ENCODE measurements at places on chromosomes 7 and 10.
A peak's percentile ranks its signal among the peaks of the same experiment; 100 is the strongest.

DNA sequence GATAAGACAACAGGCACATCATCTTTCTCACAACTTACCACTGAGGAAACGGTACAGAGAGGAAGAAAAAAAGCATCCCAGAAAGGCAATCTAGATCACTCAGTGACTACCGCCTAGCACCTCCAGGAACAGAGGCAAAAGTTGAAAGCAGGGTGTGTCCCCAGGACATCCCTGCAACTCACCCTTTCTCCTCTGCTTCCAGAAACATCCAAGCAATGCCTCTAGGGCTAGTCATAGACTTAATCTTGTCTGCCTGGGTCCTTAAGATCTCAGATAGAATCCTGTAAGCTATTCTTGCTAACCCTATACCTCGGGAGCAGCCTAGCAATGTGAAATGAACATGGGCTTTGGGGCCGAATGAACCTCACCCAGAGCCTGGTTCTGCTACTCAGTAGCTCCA, 18.8 kb upstream of the PDCD4 start:
- DNase-seq, result no peak

- DNase-seq, result no peak
These were observed 1.9 kb downstream of the TTYH3 start for GRCh38 chr7:2633538-2634266.

DNA sequence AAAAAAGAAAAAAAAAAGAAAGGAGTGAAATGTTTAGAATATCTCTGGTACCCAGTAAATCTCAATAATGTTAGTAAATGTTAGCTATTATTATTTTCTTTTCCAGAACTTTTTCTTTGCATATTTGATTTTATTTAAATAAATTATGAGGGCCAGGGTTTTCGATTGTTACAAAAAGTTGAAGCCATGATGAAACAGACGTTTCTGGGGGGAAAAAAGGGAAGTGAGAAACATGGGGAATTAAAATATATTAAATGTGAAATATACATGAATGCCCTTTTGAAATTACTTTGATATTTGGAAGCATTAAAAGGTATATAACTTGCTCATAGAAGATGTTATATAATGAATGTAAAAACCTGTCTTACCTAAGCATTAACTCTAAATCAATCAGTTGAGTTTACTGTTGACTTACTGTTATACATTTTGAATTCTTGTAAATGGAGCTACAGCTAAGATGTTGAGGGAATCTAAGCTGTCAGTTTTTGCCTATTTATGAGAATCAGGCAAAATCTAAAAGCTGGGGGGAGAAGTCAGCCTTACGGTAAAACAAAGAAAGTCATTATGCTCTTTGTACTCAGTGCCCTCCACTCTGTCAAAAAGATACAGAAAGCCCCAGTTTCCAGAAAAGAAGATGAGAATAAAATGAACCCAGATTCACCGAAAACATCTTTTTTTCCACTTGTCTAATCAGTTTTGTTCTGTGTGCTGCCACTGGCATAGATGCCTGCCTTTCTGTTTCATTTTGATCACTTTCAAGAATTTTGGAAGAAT, 30.0 kb upstream of the KDM7A start:
- no peak for DNase-seq

DNA sequence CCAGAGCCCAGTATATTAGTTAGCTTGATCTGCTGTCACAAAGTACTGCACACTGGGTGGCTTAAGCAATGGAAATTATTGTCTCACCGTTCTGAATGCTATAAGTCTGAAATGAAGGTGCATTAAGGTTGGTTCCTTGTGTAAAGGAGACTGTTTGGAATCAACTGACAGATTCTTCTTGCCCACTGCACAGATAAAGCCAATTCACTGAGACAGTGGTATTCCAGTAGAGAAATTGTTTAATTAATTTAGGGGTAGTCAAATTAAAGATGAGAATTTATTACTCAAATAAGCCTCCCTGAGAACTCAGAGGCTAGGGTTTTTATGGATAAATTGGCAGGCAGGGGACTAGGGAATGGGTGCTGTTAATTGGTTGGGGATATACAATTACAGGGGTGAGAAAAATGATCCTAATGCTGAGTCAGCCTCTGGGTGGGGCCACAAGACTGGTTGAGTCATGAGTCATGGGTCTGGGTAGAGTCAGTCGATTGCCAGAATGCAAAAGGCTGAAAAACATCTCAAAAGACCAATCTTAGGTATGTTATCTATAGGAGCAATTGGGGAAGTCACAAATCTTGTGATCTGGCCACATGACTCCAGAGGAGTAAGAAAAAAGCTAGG, 23.5 kb upstream of the SAMD9L start:
- no peak for DNase-seq

DNA sequence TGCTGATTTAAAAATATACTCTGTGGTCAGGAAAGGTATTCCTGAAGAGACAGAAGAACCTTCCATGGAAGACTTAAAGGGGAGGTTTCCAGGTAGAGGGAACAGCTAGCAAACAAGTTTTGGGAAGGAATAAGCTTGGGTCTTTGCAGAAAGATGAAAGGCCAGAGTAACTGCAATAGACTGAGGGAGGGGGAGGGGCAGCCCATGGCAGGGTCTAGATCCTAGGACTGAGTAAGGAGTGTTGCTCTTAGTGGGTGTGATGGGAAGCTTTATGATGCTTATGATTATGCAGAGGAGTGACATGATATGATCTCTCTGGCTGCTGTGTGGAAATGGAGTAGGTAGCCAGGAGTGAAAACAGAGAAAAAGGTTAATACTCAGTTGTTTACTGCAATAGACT, 90.0 kb upstream of the FEZF1 start:
- DNase-seq, result no peak

DNA sequence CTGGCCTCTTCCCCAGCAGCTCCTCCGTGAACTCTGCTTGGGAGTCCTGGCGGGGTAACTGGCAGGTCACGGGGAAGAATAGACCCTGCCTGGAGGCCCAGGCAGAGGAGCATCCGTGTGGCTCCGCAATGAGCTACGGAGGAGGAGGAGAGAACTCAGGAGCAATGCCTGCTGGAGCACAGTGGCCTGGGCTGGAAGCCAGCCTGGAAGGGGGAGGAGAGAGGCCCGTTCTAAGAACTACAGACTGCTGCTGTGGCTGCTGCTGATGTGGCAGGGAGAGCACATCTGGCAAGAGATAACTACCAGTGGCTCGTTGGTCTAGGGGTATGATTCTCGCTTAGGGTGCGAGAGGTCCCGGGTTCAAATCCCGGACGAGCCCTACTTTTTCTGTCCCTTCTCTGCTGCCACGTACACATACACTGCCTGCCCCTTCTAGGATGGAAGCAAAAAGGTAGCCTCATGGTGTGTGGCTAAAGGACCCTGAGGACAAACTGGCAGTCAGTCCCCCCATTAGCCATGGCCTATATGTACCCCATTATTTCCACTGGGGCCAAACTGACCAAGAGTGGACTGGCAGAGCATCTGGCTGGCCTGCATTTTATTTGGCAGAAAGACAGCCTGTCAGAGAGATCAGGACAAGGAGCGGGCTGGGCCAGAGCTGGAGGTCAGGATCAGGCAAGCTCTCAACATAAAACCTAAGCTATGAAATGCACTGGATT, 7.7 kb upstream of the OPN1SW start:
- DNase-seq, result no peak

DNA sequence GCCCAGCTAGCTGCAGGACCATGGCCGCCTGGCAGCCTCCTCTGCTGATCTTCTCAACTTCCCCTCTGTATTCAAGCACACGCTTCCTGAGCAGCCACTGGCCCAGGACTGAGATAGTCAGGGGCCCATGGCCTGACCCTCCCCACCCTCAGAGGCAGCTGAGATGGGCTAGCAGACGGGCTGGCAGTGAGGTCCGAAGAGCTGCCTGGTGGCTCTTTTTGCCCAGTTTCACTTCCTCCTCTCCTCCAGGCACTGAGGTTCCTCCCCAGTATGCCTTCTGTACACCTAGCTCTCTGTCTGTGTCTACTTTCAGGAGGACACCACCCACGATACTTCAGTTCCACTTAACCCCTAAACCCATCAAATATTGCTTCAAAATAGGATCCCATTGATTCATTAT, 395.6 kb downstream of the TNS3 start:
- no peak for DNase-seq

- DNase-seq, result no peak
These were observed 254.0 kb downstream of the USP6NL start for GRCh38 chr10:11357439-11357838.

DNA sequence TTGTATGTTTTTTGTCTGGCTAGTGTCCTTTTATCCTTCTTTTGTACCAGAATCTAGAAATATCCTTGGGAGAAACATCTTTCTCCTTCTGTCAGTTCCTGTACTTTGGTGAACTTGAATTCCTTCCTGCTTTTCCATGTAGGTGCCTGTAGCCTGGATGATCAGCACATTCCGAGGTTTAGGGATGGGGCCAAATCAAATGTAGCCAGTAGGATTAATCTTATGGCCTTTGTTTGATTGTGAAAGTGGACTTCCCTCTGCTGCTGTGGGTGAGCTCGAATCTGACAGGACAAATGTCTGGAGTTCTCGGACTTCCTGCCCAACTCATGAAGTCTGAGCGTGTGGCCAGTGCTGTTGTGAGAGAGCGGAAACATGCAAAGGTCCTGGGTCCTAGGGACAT, 33.2 kb upstream of the NAMPT start:
- DNase-seq, result no peak

GRCh38 chr7:121503039-121503438, 106.9 kb upstream of the FAM3C start:
- DNase-seq, result no peak

DNA sequence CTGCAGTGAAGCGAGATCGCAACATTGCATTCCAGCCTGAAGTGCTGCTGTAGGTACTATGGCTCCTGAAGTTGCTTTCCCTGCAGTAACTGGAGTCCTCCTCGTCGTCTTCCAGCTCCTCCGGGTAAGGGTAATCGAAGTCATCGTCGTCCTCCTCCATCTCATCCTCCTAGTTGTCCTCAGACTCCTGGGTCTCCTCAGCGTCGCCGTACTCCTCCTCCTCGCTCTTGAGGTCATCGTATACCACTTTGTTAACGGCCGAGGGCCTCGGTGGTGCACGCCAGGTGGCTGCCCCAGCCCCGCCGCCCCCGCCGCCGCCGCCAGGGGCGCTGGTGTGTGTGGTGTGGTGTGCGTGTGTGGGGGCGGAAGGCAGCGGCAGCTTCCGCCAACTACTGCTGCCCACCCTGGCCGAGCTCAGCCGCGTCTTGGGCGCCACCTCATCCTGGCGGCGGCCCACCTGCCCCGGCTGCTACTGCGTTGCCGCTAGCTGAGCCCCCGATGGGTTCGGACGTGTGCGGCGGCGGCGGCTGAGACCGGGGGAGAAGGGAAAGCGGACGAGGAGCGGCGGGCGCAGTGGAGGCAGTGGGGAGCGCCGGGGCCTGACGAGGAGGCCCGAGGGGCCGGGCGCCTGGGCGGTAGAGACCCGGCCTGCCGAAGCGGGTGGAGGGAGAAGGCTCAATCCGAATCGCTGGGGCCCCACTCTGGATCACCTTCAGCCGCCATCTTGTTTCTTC, 11.8 kb upstream of the ACBD5 start:
- no peak for DNase-seq

- DNase-seq, result no peak
These were observed 222.3 kb upstream of the PHYHIPL start for GRCh38 chr10:58954178-58954577.

- no peak for DNase-seq
These were observed 249.5 kb downstream of the RPS24 start for GRCh38 chr10:78283069-78283682.

GRCh38 chr10:110792476-110793125, 79.1 kb upstream of the PDCD4 start:
- DNase-seq, result no peak

GRCh38 chr7:151468217-151469018, 28.5 kb upstream of the CRYGN start:
- peak; percentile 39 for DNase-seq

DNA sequence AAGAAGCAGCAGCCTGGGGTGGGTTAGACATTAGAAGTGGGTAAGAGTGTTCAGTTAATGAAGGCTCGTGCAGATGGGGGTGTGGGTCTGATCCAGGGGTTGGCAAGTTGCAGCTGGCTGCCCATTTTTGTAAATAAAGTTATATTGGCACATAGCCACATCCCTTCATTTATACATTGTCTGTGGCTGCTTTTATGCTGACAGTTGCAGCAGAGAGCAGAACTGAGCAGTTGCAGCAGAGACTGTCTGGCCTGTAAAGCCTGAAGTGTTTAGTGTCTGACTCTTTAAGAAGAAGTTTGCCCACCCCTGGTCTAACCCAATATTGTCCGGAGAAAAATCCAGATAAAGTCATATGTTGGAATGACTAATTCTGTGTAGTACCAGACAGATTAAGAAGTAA, 38.1 kb downstream of the GLRX3 start:
- DNase-seq, result no peak

- no peak for DNase-seq
These were observed 32.5 kb downstream of the CBX3 start for GRCh38 chr7:26233902-26234511.

DNA sequence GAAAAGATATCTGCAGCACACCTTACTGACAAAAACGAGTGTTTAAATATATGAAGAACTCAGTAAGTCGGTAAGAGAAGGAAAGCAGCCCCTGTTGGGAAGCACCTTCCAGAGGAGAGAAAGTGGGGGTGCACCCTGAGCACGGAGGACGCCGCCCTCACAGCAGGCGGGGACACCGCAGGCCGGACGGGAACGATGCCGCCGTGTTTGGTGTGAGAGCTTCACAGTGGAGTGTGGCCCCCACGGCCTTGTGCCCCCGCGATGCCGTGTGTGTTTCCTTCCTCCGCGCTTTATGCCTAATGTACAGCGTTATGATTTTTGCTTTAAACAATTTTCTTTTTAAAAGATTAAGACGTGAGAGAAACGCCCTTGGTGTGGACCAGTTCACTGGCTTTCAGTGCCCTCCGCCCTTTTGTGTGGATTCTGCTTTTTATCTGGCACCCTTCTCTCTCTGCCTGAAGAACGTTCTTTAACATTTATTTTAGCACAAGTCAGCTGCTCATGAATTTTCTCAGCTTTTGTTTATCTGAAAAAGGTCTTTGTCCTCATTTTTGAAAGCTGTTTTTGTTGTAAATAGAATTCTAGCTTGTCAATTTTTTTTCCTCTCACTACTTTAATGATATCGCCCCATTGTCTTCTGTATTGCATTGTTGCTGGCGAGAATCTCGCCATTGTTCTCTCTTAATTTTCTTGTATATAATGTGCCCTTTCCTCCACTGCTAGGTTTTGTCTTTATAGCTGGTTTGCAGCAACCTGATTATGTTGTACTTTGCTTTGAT, 110.7 kb downstream of the INPP5A start:
- no peak for DNase-seq

Measured in spinal cord (tissue), 10 donors.